ENCODE measurements at places on chromosomes 12 and 14.

GRCh38 chr12:45223868-45224267 is 8.0 kb downstream of the ANO6 start:
- no peak for DNase-seq

DNA sequence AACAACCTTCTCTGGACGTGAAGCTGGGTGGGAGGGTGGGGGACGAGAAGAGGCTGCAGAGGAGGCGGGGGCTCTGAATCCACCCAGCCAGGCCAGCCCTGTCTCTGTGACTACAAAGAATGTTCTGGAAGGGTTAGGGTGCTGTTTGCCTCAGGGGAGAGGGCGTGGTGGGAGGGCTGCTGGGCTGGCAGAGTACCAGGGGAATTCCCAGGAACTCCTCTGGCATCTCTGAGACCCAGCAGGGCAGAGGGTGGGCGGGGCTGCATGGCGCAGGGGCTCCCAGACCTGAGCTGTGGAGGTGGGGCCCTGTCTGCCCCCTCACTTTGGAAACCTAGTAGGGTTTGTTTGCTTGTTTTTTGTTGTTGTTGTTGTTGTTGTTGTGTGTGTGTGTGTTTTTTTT is 45.5 kb upstream of the FZD10 start:
- DNase-seq, result no peak

GRCh38 chr12:52308806-52309425 is 12.3 kb downstream of the KRT83 start:
- no peak for DNase-seq

DNA sequence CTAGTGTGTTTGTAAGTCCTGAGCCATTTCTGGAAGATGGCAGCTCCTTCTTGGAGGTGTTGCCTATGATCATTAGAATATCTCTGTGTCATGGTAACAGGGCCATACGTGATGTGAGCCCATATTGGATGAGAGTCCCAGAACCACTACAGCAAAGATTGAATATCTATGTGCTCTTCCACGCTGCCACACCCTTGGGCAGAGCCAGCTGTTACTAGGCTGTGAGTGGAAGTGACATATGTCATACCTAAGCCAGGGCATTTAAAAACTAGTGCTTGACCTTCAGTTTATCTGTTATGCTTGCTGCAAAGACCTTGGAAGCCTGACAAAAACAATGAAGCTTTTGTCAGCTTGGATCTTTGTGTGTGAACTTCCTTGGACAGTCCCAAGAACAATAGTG is 495.1 kb upstream of the CCDC196 start:
- peak; percentile 7 for DNase-seq

- no peak for DNase-seq
These were observed 149.0 kb downstream of the TGFB3 start for GRCh38 chr14:75832621-75833297.

GRCh38 chr12:23211384-23212320 is 586.7 kb downstream of the ETNK1 start:
- no peak for DNase-seq

DNA sequence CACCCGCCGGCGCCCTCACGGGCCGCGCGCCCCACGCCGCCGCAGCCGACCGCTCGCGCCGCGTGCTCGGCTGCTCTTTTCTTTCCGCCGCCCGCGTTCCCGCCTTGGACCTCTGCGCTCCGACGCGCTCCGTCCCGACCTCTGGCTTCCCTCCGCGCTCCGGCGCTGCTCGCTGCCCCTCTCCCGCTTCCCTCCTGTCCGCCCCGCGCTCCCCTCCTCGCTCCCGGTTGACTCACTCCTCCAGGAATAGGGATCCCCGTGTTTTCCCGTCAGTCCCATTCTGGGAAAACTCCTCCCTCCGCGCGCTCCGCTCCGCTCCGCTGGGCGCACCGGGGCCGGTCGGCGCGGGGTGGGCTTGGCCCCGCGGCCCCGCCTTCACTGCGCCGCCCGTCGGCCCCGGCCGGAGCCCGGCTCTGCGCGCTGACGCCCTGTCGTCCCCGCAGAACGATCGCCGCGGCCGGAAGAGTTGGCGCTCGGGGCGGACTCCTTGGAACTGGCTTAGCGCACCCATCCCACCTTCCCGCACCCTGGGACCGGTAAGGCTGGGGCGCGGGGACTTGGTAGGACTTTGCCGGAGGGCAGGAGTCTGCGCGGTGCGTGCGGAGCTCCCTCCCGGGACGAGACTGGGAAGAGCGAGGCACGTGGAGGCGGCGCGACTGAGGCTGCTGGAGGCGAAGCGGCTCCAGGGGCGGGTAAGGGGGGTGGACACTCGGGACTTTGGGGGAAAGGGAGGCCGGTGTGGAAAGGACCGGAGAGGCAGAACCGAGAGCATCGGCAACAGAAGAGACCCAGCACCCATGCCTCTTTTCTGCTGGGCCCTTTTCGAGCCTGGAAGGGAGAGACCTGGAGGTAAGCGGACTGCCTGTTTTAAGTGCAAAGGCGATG is 550 bp downstream of the TEAD4 start:
- no peak for DNase-seq

- DNase-seq, result peak; percentile 64
These were observed 26.0 kb downstream of the PPFIBP1 start for GRCh38 chr12:27549801-27550652.

DNA sequence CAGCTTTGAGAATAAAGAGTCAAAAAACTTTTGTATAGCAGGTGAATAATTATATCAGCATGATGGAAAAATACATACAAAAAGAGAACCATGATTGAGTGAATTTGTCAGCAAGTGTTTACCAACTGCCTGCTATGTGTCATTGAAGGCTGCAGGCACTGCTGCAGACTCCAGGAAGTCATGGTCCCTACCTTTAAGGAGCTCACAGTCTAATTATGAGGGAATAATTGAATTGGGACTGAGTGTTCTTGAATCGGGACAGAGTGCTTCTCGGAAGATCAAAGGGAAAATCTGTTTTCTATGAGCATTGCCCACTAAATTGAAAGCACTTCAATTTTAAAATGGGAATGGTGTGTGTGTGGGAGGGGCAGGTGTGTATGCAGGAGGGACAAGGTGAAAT is 9.5 kb downstream of the OR10AD1 start:
- no peak for DNase-seq

DNA sequence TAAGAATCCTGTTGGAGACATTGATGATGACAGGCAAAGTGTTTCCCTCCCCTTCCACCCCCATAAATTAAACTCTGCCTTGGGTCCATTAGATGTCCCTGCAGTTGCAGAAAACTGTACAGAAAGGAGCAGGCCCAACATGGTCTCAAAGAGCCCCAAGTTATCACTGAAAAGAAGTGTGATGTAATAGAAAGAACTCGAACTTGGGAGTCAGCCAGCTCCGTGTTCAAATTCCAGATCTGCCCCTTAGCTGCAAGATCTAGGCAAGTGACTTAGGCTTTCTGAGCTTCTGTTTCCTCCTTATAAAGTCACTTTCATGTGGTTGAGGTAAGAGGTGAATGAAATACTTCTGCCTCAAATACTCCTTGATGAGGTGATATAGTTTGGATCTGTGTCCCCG is 49.6 kb upstream of the CEP83 start:
- no peak for DNase-seq

DNA sequence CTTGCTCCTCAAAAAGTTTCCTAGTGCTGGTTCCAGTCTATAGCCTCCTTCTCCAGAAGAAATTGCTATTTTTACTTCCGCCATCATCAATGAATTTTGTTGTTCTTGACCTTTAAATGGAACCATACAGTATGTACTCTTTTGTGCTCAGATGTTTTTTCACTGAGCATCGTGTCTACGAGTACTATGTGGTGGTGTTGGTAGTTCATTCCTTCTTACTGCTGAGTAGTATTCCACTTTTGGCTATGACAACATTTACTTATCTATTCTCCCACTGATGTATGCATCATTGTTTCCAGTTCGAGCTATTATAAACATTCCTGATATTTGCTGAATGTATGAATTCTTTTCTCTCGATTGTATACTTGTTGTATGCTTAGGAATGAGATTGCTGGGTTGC is 28.6 kb downstream of the SLC2A14 start:
- DNase-seq, result no peak
